MCF 10A (cell line): ENCODE measurements at places on chromosomes 2 and 18. TPM values are rescaled to one million over a fixed set of nuclear protein-coding genes. Genes with fewer than 3 reads are reported as not detected.

The RNF103 gene
- total RNA-seq, result 12.4 and 18.4 TPM in 2 replicates

The NRP2 gene
- total RNA-seq, result 6.7 and 10.3 TPM in 2 replicates

The TMEM247 gene
- total RNA-seq, result not detected in 2 replicates

The CYTIP gene
- total RNA-seq, result 0.19 TPM in 1 of 2 replicates, not detected in the other

The AP1S3 gene
- 56.9 and 57.7 TPM in 2 replicates for total RNA-seq

The ACYP2 gene
- total RNA-seq, result 14.3 and 17.8 TPM in 2 replicates

The LONRF2 gene
- total RNA-seq, result not detected in 2 replicates

The DSEL gene
- 14.9 and 19.0 TPM in 2 replicates for total RNA-seq

The SMPD4 gene
- 40.2 and 41.1 TPM in 2 replicates for total RNA-seq

The SOWAHC gene
- total RNA-seq, result 25.6 and 35.3 TPM in 2 replicates

The SRD5A2 gene
- total RNA-seq, result not detected in 2 replicates

The SNRNP200 gene
- 115 and 116 TPM in 2 replicates for total RNA-seq

The COLEC12 gene
- 0.05 TPM in 1 of 2 replicates, not detected in the other for total RNA-seq

The RAB27B gene
- 32.2 and 73.5 TPM in 2 replicates for total RNA-seq

The TBR1 gene
- 0.12 and 0.26 TPM in 2 replicates for total RNA-seq

The SAG gene
- not detected in 2 replicates for total RNA-seq

The CYP26B1 gene
- 14.1 and 16.9 TPM in 2 replicates for total RNA-seq

The SERPINB13 gene
- total RNA-seq, result 0.49 TPM in 1 of 2 replicates, not detected in the other

The RASGRP3 gene
- total RNA-seq, result 0.26 TPM in 1 of 2 replicates, not detected in the other

The PRKD3 gene
- total RNA-seq, result 22.0 and 23.9 TPM in 2 replicates

The C2orf72 gene
- not detected in 2 replicates for total RNA-seq

The RTKN gene
- total RNA-seq, result 49.1 and 63.0 TPM in 2 replicates

The SERPINB4 gene
- total RNA-seq, result not detected in 2 replicates

The UGT1A8 gene
- total RNA-seq, result not detected in 2 replicates

The NEURL3 gene
- not detected in 2 replicates for total RNA-seq

The CHMP1B gene
- 39.7 and 50.1 TPM in 2 replicates for total RNA-seq

The RBFA gene
- 38.2 and 47.4 TPM in 2 replicates for total RNA-seq

The SCN3A gene
- not detected in 2 replicates for total RNA-seq

The GATA6 gene
- total RNA-seq, result 6.7 and 14.0 TPM in 2 replicates

The CCDC74B gene
- 0.61 TPM in 1 of 2 replicates, not detected in the other for total RNA-seq

The GAL3ST2 gene
- 0.37 TPM in 1 of 2 replicates, not detected in the other for total RNA-seq

The GREB1L gene
- total RNA-seq, result 9.4 and 11.0 TPM in 2 replicates

The EHD3 gene
- total RNA-seq, result 0.49 and 0.86 TPM in 2 replicates

The NFATC1 gene
- total RNA-seq, result 2.0 and 3.7 TPM in 2 replicates

The DOK6 gene
- total RNA-seq, result not detected in 2 replicates

The AGXT gene
- not detected in 2 replicates for total RNA-seq

The SFT2D3 gene
- total RNA-seq, result 3.6 and 4.1 TPM in 2 replicates

The SOX11 gene
- not detected in 2 replicates for total RNA-seq

The SLC38A11 gene
- total RNA-seq, result not detected in 2 replicates
